ENCODE measurements at places on chromosomes 3 and 15. TPM values are rescaled to one million over a fixed set of nuclear protein-coding genes. Genes with fewer than 3 reads are reported as not detected.

DNA sequence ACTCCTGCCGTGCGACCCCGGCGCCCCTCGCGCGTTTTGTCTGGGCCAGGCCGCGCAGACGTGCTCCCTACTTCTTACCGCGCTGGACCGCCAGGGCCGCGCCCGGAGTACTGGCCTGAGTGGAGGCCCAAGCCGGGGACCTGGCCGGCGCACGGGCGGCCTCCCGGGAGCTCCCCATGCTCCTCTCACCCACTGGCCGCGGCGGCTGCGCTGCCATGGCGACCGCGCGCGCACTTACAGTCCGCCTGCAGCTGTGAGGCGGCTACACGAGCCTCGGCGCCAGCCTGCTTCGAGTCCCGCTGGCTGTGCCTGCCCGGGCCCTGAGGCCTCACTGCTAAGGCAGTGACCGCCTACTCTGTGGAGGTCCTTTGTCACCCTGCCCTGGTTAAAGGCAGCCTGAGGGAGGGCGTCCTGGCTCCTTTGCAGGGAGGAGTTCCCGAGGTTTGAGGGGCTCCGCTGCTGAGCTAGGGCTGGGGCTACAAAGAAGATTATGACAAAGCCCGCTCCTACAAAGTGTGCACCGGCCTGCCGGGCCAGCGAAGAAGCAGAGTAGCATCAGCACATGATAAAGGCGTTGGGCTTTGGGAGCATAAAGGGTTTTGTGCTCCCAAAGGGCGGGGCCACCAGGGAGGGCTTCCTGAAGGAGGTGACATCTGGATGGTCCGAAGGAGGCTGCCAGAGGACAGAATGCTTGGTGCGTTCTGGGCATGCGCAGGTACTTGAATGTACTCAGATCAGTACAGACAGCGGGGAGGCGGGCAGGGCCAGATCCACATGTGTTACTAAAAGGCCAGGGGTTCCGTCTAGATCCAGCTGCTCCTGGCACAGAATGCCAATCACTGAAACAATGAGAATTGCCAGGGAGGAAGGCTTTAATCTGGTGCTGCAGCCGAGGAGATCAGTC, at the start of the genes LRRC34 and LRRIQ4:
Gene LRRC34, minus strand, starts transcription at position 573 of the 904 bp plus-strand sequence. Its CDS starts 356 bp downstream, at position 217.
Gene LRRIQ4, plus strand, starts transcription at position 539 of the 904 bp plus-strand sequence. CDS start 9,052 bp downstream, outside the sequence.
- H3K27me3 ChIP-seq: no peaks in the 10 kb centered on the region
- DNase-seq: no peak
- peak within 1 kb of the TSS; percentile 63 for H3K27ac ChIP-seq
- no peaks in the 10 kb centered on the region for H3K36me3 ChIP-seq
- peak within 1 kb of the TSS; percentile 39 for H3K4me3 ChIP-seq

DNA sequence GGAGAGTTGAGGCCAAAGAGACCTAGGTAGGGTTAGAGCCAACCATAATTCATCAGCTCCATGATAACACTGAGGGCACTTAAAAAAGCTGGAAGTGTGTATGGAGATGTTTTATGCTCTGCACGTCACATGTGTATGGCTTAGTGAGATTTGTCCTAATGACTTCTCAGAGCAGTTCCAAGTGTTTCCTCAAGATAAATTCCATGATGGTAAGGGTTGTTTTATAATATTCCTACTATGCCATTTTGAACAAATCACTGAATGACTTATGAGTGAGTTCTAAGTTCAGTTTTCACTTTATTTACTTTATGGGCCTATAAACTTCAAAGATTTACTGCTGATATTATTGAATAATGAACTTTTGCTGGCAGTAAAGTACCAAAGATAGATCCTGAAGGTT, 28.1 kb downstream of the TEX9 start:
- H3K36me3 ChIP-seq: no peaks in the 10 kb centered on the region
- H3K27ac ChIP-seq: no peak overlapping the region
- no peaks in the 10 kb centered on the region for H3K4me1 ChIP-seq
- no peak overlapping the region for H3K4me3 ChIP-seq
- H3K27me3 ChIP-seq: no peaks in the 10 kb centered on the region
- no peak for DNase-seq

GRCh38 chr3:186525369-186526255, 18.6 kb downstream of the CRYGS start:
- no peak overlapping the region for H3K4me3 ChIP-seq
- no peaks in the 10 kb centered on the region for H3K4me1 ChIP-seq
- H3K36me3 ChIP-seq: no peaks in the 10 kb centered on the region
- H3K27ac ChIP-seq: no peak overlapping the region

Gene ALDH1L1
- total RNA-seq: 0.36 TPM

DNA sequence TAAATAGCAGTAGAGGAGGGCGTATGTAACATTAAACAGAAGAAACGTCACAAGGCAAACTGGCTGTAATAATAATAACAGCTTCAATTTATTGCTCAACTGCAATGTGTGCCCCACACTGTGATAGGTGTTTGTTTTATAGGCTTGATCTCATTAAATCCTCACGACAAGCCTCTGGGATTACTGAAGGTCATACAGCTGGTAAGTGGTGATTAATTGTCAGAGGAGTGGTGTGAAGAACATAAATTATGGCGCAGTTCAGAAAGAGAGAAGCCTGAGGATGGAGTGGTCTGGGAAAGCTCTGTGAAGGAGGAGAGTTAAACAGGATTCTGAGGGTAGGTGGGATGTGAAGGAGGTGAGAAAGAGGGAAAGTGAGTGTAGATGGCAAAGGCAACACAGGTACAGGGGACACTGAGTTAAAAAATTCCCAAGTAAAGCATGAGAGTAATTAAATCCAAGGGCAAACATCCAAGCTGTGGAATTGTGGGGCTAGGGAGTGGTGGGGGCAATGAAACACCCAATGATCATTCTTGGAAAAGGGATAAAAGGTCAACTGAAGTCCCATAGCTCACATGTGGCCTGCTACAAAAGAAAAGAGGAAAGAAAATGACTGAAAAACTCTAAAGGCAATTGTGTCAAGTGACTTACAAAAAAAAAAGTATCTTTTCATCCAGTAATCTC, 16.5 kb upstream of the GLCE start:
- no peak for DNase-seq
- H3K27me3 ChIP-seq: peaks cover 29% of the 10 kb centered on the region
- H3K27ac ChIP-seq: no peak overlapping the region
- no peaks in the 10 kb centered on the region for H3K36me3 ChIP-seq

DNA sequence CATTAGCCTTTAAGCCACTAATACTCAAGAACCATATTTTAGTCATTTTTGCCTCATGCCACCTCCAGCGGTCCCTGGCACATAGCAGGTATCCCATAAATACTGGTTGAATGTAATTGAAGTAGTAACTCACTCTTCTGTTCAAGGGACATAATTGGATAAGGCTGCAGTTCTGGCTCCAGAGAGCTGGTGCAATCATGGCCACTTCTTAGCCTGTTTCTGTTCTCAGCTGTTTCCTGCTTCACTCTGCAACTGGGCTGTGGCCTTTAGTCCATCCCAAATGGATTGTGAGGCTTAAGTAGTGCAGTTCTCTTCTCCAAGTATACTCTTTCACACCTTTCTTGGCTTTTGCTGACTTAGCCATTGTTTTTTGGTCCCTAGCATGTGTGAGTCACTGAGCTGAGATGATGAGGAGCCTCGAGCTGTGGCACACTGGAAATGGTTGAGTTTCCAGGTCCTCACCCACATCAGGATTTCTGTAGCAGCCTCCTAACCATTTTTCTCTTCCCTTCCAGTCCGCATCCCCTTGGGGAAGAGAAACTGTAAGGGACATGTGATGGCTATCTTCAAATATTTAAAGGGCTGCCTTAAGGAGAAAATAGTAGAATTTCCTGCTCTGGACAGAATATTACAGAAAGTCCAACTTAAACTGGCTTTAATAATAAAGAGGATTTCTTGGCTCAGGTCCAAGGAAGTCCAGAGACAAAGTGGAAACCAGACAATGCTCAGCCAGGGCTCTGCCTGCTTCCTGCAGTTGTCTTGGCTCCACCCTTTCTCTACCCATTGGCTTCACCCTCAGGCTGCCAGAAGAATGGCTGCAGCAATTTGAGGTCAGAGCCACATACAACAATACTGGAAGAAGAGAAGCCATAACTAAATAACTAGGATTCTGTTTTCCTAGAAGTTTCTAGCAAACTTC, 305.4 kb upstream of the ROPN1 start:
- no peak for DNase-seq
- no peak overlapping the region for H3K4me3 ChIP-seq
- H3K27me3 ChIP-seq: peaks cover 37% of the 10 kb centered on the region
- H3K36me3 ChIP-seq: no peaks in the 10 kb centered on the region

Gene ANXA2
- total RNA-seq: 1,903 TPM
